Psoas muscle (tissue), 8 donors: ENCODE measurements at places on chromosomes 11 and 22. TPM values are rescaled to one million over a fixed set of nuclear protein-coding genes. Genes with fewer than 3 reads are reported as not detected.
A peak's percentile ranks its signal among the peaks of the same experiment; 100 is the strongest.

RBM4B gene
- 6.1 TPM for total RNA-seq

DNA sequence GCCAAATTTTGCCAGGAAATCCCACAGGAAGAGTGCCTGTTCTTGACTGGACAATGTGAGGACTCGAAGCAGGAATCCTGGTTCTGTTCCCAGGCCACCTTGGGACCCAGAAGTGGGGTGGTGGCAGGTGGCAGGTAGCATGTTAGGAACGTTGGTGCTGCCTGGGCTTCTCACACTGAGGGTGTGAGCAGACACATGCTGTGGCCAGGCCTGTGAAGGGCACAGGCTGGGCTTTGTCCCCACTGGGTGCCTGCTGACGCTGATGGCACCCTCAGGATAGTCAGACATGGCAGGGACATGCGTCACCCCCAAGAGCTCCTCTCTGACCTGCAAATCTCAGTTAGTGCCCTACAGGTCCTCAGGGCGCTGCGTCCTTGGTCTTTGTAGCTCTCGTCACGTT is 21.1 kb upstream of the NECTIN1 start:
- no peaks in the 10 kb centered on the region for H3K36me3 ChIP-seq
- no peak overlapping the region for H3K27ac ChIP-seq
- H3K4me3 ChIP-seq, result no peak overlapping the region

- H3K4me1 ChIP-seq, result no peaks in the 10 kb centered on the region
- no peak overlapping the region for H3K27ac ChIP-seq
- no peaks in the 10 kb centered on the region for H3K36me3 ChIP-seq
Observed at GRCh38 chr22:39574779-39575551, 4.4 kb downstream of the CACNA1I start.

GRCh38 chr11:56558574-56558973 is 15.5 kb upstream of the OR5M11 start:
- no peaks in the 10 kb centered on the region for H3K4me1 ChIP-seq
- H3K27ac ChIP-seq, result no peak overlapping the region
- DNase-seq, result no peak
- no peaks in the 10 kb centered on the region for H3K27me3 ChIP-seq
- no peak overlapping the region for H3K4me3 ChIP-seq

DNA sequence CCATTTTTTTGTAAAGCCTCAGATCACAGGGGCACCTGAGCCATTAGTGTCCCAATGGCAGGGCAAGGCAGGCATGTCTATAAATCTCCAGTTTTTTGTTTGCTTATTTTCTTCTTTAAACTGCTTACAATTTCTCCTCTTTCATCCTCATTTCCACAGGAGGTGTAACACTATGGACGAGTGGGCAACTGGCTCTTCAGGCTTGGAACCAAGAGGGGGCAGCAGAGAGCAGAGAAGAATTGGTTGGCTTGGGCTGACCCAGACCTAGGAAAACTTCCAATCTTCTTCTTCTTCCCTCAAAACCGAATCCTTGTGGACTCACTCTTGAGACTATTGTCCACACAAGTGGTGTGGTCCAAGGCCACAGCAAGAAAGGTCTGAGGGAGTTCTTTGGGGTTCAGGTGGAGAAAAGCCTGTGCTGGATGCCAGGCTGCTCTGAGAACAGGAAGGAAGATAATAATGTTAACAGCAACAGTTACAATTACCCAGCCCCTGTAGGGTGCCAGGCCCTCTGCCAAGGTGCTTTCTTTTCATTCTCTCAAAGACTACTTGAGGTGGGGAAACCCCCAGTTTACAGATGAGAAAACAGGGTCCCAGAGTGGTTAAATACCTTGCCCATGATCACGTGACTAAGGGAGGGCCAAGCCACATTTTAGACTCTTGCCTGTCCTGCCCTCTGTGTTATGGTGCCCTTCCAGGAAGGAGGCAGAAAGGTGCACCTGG is 70.7 kb upstream of the E2F8 start:
- peak; percentile 62 for DNase-seq
- H3K36me3 ChIP-seq, result no peaks in the 10 kb centered on the region
- no peak overlapping the region for H3K4me3 ChIP-seq
- no peaks in the 10 kb centered on the region for H3K27me3 ChIP-seq
- H3K27ac ChIP-seq, result no peak overlapping the region
